ENCODE measurements at places on chromosomes 1 and 21.

- DNase-seq = no peak
Observed at GRCh38 chr1:54273092-54273794, 73.3 kb downstream of the MRPL37 start.

DNA sequence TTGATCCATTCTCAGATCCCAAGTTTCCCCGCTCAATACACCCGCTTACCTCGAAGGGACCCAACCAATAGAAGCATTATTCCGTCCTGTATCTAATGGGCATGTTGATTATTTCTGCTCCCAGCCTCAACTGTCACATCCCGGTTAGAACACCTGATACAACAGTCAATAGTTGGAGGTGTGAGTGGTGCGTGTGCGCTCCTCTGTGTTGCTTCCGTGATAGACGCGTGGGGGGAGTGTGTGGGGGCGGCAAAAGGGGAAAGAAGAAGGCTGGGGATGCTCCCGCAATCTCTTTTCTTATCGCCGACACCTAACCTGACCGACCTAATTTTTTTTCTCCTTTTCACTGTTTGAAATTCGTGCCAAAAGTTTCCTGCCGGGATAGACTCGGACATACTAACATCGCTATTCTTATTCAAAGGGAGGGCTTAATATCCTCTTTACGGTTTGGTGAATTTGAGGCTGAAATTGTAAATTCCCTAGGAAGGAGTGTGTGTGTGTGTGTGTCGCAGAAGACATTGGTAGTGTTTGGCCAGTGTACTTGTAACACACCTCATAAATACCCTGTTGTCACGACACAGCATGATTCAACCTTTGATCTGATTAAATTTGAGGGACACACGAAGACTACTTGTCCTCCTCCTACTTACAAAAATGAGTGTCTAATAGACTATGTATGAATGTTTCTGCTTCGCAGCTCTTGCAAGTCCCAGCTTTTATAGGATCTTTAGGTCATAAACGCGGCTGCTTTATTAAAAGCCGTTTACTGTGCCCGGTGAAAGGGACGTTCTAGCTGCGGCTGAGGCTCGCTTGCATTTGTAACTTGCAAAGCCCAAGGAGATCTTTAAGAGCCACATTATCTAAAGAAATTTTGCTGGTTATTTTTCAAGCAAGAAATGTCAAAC lies 1.5 kb upstream of the PROX1 start:
- no peak for DNase-seq

DNA sequence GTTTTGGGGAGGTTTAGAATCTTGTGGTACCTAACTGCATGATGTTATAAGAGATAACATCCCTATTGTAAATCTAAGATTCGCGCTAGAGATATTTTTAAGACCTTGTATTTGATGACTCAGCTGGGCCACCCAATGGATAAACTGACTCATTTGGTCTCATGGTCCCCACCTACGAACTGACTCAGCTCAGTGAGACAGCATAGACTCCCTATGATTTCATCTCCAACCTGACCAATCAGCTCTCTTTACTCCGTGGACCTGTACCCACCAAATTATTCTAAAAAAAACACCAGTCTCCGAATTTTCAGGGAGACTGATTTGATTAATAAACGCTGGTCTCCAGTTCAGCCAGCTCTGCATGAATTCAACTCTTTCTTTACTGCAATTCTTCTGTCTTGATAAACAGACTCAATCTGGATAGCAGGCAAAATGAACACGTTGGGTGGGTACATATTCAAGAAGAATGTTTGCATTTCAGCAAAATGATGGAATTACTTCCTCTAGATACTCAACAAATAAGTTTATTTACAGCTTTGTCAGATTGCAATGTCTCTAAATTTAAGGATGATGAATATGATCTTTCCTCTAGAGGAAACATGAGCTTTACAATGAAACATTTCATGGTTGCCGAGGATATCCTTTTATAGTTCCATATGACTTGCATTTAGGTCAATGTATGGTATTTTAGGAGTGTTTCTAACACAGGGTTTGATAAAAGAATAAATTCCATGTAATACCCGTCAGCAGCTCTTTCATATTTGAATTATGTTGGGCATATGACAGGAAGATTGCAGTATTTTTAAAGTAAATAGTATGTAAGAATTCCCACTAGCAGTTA lies 516.6 kb upstream of the RGS18 start:
- no peak for DNase-seq

- no peak for DNase-seq
Observed at GRCh38 chr1:114286179-114286578, 132.5 kb upstream of the SYT6 start.

- peak; percentile 18 for DNase-seq
Observed at GRCh38 chr1:228647523-228648444, 87.5 kb upstream of the RHOU start.

DNA sequence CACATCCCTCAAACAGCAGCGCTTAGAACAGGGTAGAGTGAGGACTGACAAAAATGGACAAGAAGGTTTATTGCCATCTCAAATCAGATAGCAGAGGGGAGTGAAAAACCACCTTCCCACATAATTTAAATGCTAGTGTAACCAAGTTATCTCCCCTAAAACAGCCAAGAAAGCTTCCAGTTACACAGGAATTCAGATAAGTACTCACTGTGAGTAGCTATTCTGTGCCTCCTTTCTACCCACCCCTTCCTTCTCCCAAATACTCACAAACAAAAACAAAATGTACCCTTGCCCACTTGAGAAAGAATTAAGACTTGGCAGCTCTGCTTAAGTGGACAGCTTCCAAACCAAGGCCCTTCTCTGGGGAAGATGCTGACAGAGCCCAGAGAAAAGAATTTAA lies 9.1 kb downstream of the OTUD7B start:
- no peak for DNase-seq

- no peak for DNase-seq
Observed at GRCh38 chr1:72635719-72636118, 353.4 kb upstream of the NEGR1 start.

DNA sequence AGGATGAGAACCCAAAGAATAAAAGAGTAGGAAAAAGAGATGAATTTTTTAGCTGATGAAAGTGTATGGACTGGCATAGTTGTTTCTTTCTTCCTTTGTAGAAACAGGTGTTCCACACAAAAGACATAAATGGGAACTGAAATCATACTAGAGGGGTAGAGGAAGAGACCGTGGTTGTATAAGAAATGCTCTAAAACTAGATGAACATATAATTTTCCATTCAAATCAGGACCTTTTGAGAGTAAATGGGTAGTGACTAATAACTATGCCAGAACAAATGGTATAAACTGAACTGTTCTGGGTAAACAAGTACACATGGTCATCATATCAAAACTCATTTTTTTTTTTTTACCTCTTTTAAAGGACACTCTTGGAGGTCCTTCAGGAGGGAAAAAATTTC lies 344.2 kb downstream of the VAV3 start:
- no peak for DNase-seq

- DNase-seq = no peak
Observed at GRCh38 chr1:15344800-15345704, 64.6 kb upstream of the EFHD2 start.

- no peak for DNase-seq
Observed at GRCh38 chr1:37557402-37557801, 662 bp downstream of the DNALI1 start.

DNA sequence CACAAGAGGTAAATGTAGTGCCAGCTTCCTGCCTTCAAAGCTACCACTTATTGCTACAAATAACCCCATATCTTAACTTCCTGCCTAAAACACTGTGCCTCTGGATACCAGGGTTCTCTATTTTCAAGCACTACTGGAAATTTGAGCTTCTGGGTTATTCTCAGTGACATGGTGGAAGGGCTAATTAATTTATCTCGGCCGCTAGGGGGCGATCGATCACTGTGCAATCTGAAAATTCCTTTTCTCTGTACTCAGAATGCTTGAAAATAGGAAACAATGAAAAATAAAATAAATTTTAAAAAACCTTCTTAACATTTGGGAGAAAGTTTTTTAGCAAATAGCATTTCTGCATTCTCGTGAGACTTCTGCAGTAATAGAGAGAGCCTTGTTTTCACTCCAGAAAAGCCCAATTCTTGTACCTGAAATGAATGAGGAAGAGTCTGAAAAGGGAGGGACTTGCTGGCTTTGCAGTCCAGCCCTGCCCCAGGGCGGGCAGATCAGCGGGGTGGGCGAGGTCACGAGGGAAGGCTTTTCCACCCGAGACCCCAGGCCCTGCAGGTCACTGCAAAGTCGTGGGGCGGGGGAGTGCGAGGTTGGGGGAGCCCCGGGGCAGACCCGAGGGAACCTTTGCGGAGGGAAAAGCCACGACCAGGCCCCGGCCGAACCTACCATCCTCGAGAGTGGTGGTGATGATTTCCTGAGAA lies 276.7 kb downstream of the PCP4 start:
- peak; percentile 37 for DNase-seq

- no peak for DNase-seq
Observed at GRCh38 chr1:107454791-107455190, 314.0 kb downstream of the NTNG1 start.

- no peak for DNase-seq
Observed at GRCh38 chr1:44354268-44354839, 703 bp downstream of the ERI3 start.

GRCh38 chr1:224785040-224785328 lies 144.5 kb upstream of the DNAH14 start:
- no peak for DNase-seq

- no peak for DNase-seq
Observed at GRCh38 chr1:203772836-203773235, 7.9 kb downstream of the LAX1 start.

- DNase-seq = no peak
Observed at GRCh38 chr1:195754874-195755273, 853.4 kb downstream of the KCNT2 start.

GRCh38 chr1:172398193-172398592 lies 22.3 kb upstream of the C1orf105 start:
- DNase-seq = no peak

GRCh38 chr1:116738673-116739370 lies 15.4 kb upstream of the CD2 start:
- DNase-seq = peak; percentile 45

GRCh38 chr21:37532868-37533780 lies 166.6 kb downstream of the DYRK1A start:
- DNase-seq = no peak

GRCh38 chr1:199333180-199333579 lies 694.3 kb upstream of the NR5A2 start:
- no peak for DNase-seq

- DNase-seq = no peak
Observed at GRCh38 chr21:38531591-38531990, 33.3 kb upstream of the ERG start.

- DNase-seq = no peak
Observed at GRCh38 chr1:211635597-211636205, 39.7 kb downstream of the NEK2 start.

DNA sequence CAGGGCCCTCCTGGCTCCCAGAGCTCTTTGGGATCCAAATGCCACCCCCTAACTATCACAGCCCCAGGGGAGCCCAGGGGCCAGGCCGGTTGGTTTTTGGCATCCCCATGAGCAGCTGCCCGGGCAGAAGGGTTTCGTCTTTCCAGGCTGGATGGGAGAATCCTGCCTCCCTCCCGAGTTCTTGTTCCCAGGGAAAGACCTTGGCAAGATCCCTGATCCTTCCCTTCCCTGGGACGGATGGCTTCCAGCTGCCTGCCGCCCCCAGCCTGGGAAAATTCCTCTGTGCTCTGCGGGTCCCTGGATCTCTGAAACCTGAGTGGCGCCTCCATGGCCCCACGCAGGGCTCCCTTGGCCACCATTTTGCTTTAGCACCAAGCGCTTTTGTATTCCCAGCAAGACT lies 55.6 kb downstream of the TAS1R2 start:
- no peak for DNase-seq

- DNase-seq = no peak
Observed at GRCh38 chr1:156148216-156148615, 5.2 kb upstream of the SEMA4A start.

DNA sequence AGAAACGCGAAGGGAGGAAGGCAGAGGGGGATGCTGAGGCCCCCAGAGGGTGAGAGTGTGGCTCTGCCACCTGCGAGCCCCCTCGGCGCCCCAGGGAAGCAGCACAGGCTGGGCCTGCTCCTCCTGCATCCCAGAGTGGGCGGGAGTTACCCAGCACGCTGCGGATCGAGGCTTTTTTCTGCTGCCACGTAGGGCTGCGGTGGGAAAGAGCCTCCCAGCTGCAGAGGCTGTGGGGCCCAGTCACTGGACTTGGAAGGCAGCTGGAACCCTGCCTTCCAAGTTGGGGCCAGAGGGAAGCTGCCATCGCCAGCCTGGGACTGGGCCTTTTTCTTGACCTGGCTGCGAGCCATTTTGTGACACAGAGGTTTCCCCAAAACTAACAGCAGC lies 2.3 kb upstream of the GRIK3 start:
- DNase-seq = no peak

- DNase-seq = no peak
Observed at GRCh38 chr1:202698276-202698675, 12.0 kb downstream of the SYT2 start.

GRCh38 chr1:183653876-183654451 lies 848 bp upstream of the APOBEC4 start:
- DNase-seq = no peak

DNA sequence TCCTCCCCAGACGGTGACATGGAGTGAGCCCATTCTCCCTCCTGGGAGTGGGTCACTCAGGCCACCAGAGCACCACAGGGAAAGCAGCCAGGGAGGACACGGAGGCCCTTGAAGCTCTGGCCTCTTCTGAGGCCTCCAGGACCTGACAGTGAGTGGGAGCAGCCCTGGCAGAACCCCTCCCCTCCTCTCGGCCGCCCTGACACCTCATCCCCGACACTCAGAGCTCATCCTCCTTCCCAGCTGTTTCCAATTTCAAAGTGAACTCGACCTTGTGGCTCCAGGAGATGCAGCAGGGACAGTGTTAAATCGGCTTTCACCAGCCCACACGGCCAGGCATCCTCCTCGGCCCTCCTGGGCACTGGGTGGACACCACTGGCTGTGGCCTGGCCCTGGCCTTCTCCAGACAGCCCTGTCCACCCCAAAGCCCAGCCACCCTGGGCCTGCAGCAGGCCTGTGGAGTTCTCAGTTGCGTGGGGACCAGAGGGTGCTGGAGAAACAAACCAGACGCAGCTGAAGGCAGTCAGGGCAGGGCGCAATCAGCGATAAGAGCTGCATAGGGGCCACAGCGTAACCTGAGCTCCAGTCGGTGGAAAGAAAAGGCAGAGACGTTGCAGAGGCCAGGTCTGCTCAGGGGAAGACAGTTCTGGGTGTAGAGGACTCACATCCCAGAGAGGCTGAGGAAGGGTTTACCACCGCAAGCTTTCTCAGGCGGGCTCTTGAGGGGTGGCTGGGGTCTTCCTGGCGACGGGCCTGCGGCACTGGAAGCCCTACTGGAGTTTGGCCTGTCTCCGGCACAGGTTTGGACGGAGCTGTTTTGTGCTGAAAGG lies 27.1 kb downstream of the FTCD start:
- no peak for DNase-seq

GRCh38 chr1:6502000-6502891 lies 10.8 kb upstream of the PLEKHG5 start:
- no peak for DNase-seq

DNA sequence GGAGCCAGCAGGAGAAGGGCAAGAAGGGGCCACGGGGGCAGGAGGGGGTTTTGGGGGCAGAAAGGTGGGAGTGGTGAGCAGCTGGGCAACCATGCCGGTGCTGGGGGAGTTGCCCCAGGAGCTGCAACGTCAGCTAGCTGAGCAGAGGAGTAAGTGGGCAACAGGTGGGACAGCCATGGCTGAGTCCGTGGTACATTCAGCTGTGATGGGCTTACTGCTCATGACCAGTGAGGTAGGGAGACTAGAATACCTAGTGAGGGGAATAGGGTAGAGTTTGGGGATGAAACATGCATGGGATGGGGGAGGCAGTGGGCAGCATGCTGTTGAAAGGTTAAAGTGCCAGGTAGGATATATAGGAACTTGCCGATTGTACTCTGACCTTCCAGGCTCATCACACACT lies 2.4 kb downstream of the USP21 start:
- DNase-seq = no peak

Measured in stimulated activated CD4-positive, alpha-beta T cell treated with anti-CD3 and anti-CD28 coated beads, Interleukin-4, amount 100 ng/mL, for 4 hours (primary cell).